Osteocyte (in vitro differentiated cells): ENCODE measurements at places on chromosomes 16 and 17. TPM values are rescaled to one million over a fixed set of nuclear protein-coding genes. Genes with fewer than 3 reads are reported as not detected.

- H3K27me3 ChIP-seq, result no peaks in the 10 kb centered on the region
- peaks cover 6% of the 10 kb centered on the region for H3K4me1 ChIP-seq
Measured at GRCh38 chr17:57106107-57106835, 21.2 kb downstream of the AKAP1 start.

DNA sequence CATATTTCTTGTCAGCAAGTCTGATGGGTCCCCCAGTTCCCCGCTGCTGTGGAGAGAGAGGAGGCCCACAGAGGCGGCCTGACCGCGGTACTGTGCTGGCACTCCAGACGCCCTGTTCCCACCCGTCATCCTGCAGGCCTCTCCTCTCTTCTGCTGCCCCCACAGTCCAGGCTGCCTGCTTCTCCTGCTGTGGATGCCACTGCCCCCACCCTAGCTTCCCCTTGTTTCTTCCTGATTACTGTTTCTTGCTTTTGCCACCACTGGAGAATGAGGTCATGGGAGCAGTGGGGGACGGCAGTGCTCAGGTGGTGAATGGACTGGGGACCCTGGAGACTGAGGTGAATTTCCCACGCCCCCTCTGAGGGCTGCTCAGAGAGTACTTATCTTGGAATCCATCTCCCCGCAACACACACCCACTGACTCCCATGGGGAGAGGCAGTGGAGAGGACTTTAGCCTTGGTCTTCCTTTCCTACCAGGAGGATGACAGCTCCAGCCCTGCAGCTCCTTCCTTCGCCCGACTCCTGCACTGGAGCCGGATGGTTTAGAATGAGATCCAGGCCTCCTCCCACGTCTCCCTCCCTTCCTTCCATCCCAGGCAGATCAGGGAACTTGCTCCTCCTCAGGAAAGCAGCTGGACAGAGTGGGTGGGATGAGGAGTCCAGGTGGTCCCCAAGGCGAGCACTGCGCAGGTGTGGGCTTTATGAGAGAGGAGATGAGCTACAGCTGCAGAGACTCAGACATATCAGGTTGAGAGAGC, 60.4 kb downstream of the PLXDC1 start:
- peaks cover 2% of the 10 kb centered on the region for H3K27me3 ChIP-seq
- no peak overlapping the region for H3K27ac ChIP-seq
- H3K4me1 ChIP-seq, result peaks cover 32% of the 10 kb centered on the region
- DNase-seq, result no peak
- H3K36me3 ChIP-seq, result peaks cover 2% of the 10 kb centered on the region
- no peak overlapping the region for H3K4me3 ChIP-seq

Gene CLDN7
- total RNA-seq, result 0.27 and 0.89 TPM in 2 replicates

DNA sequence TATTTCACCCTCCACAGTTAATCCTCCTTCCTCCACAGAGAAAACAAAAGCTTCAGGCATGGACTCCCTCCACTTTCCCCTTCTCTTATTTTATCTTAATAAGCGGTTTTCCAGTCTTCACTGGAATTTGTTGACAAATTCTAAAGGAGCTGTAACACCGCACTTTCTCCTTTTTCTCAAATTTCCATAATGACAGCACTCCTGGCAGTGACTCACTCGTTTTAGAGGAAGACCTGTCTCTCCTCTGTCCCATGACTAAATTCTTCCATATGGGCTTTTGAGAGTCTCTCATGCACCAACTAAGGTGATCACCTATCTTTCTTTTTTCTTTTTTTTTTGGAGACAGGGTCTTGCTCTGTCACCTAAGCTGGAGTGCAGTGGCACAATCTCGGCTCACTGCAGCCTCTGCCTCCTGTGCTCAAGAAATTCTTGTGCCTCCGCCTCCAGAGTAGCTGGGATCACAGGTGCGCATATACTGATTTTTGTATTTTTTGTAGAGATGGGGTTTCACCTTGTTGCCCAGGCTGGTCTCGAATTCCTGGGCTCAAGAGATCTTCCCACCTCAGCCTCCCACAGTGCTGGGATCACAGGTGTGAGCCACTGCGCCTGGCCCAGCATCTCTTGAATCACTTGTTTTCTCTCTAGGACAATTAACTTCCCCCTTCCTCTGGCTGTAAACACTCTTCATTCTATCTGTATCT, 7.7 kb downstream of the ITGAM start:
- H3K36me3 ChIP-seq, result no peaks in the 10 kb centered on the region
- peaks cover 16% of the 10 kb centered on the region for H3K27me3 ChIP-seq
- peaks cover 3% of the 10 kb centered on the region for H3K4me1 ChIP-seq
- no peak overlapping the region for H3K27ac ChIP-seq

DNA sequence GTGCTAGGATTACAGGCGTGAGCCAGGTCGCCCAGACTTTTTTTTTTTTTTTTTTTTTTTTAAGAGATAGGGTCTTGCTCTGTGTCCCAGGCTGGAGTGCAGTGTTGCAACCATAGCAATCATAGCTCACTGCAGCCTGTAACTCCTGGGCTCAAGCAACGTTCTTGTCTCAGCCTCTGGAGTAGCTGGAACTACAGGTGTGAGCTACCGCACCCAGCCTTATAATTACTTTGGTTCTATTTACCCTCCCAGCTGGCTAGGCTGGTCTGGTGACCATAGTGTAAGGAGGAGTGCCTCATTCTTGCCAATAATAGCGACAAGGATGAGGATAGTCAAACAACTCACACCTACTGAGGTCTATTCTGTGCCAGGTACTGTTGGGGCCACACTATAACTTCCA, 39.6 kb upstream of the USP7 start:
- no peak for DNase-seq
- no peaks in the 10 kb centered on the region for H3K36me3 ChIP-seq
- no peaks in the 10 kb centered on the region for H3K4me1 ChIP-seq
- H3K27ac ChIP-seq, result no peak overlapping the region
- no peak overlapping the region for H3K4me3 ChIP-seq

DNA sequence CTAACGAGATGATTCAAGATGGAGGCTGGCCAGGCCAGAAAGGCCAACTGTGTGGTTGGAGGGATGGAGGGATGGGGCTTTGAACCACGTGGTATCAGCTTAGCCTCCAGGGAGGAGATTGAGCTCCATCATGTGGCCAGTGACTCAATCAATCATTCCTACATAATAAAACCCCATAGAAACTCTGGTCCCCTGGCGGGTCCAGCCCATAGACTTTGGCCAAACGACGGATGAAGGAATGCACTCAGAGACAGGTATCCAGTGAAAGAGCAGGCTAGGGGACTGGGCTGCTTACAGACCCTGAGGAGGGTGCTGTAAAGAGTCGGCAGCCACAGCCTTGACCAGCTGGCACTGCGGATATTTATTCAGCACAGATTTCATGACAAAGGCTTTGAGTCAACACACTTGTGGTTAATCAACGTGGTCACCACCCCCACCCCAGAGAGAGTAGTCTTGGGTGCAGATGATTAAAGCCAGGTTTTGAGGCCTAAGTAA, 308.7 kb upstream of the TNRC6C start:
- DNase-seq, result no peak
- no peak overlapping the region for H3K4me3 ChIP-seq
- no peaks in the 10 kb centered on the region for H3K36me3 ChIP-seq
- H3K4me1 ChIP-seq, result peaks cover 3% of the 10 kb centered on the region
- peaks cover 30% of the 10 kb centered on the region for H3K27me3 ChIP-seq

DNA sequence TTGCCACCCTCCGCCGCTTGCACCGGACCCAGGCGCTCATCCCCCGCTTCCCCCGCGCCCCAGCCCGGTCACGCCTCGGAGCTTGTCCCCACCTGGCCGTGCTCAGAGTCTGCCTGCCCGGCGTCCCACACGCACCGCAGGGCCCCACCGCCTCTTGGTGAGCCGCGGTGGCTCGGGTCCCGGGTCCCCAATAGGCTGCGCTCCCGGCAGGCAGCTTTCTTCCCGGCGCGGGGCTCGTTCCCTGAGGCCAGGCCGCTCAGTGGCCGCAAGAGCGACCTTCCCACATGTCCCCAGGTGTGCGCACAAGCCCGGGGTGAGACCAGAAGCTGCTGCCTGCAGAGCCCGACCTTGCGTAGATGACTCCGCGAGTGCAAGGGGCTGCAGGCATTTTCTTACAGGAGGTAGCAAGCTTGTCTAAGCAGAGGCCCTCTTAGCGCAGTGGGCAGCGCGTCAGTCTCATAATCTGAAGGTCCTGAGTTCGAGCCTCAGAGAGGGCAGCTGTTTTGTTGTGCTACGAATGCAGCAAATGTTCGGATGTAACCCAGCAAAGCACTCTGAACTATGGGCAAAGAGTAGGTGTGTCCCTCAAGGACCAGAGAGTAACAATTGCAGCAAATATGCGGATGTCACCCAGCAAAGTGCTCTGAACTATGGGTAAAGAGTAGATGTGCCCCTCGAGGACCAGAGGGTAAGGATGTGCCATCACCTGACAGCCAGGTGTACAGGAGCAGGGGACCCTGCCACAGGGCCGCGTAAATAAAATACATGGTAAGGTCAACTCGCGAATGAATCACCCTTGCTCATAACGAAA, 15.6 kb downstream of the TLE7 start:
- DNase-seq, result no peak
- peaks cover 3% of the 10 kb centered on the region for H3K4me1 ChIP-seq
- H3K27me3 ChIP-seq, result peaks cover 22% of the 10 kb centered on the region
- H3K27ac ChIP-seq, result no peak overlapping the region

Gene PPM1E
- 1.7 TPM in 2 replicates for total RNA-seq

Gene CRYBA1
- total RNA-seq, result not detected in 2 replicates

DNA sequence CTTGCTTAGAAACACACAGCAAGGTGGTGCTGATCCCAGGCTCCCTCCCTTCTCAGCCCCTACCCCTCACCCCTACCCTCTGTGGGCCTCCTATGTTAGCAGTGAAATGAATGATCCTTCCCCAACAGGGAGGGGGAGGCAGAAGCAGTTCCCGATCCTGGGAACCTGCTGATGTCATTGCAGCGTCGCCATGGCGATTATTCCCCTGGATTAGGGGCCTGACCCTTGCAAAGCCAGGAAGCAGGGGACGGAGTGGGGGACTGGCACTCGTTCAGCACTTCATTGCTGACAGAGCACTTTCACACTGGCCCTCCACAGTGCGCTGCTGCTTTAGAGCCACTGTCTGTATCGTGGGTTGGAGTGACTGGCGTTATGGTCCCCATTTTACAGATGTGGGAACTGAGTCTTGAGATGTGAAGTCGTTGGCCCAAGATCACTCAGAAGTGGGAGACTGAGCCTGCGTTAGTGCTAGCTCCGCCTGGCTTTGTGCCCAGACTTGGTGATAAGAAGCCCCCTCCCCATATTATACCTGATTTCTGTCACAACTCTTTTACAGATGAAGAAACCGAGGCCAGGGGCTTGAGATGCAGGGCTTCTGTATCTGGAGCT, 26.6 kb downstream of the LASP1 start:
- H3K36me3 ChIP-seq, result peaks cover 23% of the 10 kb centered on the region
- H3K4me1 ChIP-seq, result peaks cover 83% of the 10 kb centered on the region
- DNase-seq, result no peak
- no peak overlapping the region for H3K4me3 ChIP-seq
- H3K27ac ChIP-seq, result peak overlapping the region; percentile 87

GRCh38 chr17:11948789-11949188, 48.5 kb downstream of the ZNF18 start:
- H3K27me3 ChIP-seq, result no peaks in the 10 kb centered on the region
- H3K36me3 ChIP-seq, result peaks cover 11% of the 10 kb centered on the region
- H3K4me3 ChIP-seq, result no peak overlapping the region
- no peaks in the 10 kb centered on the region for H3K4me1 ChIP-seq
- no peak overlapping the region for H3K27ac ChIP-seq

Gene GFAP
- not detected in 2 replicates for total RNA-seq

GRCh38 chr17:78888941-78889518, 14.0 kb downstream of the CEP295NL start:
- no peaks in the 10 kb centered on the region for H3K27me3 ChIP-seq
- no peak overlapping the region for H3K4me3 ChIP-seq
- peaks cover 64% of the 10 kb centered on the region for H3K4me1 ChIP-seq
- H3K27ac ChIP-seq, result peak overlapping the region; percentile 53
- H3K36me3 ChIP-seq, result peaks cover 29% of the 10 kb centered on the region

DNA sequence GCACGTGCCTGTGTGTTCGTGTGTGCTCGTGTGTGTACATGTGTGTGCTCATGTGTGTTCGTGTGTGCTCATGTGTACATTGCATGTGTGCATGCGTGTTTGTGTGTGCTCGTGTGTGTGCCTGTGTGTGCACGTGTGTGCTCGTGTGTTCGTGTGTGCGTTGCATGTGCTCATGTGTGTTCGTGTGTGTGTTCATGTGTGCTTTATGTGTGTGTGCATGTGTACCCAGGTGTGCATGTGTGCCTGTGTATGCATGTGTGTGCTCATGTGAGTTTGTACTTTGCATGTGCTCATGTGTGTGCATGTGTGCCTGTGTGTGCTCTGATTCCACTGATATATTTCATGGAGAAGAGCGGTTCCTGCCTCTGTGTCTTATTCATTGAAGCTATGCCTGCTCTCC, 265.5 kb downstream of the FOXL1 start:
- DNase-seq, result no peak
- no peaks in the 10 kb centered on the region for H3K27me3 ChIP-seq
- no peaks in the 10 kb centered on the region for H3K4me1 ChIP-seq

Gene DHX40
- 42.3 and 45.2 TPM in 2 replicates for total RNA-seq

DNA sequence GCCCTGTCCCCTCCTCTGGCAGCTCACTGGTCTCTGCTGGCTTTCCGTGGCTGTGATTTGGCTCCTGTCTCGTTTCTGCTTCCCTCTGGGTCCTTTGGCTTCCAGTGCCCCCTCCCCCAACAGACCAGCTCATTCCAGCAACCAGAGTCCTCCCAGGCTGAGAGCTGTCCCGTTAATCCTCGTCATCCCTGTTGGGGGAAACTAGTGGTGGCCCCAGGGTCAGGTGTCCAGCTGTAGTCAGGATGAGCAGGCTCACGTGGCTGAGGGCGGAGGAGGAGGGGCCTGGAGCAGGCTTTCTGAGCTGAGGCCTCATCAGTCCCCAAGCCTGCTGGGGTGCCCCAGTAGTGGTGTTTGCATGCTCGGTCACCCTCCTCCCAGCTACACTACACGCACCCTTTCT, 10.7 kb upstream of the CBX4 start:
- H3K4me1 ChIP-seq, result peaks cover 20% of the 10 kb centered on the region
- DNase-seq, result no peak
- H3K27me3 ChIP-seq, result no peaks in the 10 kb centered on the region

DNA sequence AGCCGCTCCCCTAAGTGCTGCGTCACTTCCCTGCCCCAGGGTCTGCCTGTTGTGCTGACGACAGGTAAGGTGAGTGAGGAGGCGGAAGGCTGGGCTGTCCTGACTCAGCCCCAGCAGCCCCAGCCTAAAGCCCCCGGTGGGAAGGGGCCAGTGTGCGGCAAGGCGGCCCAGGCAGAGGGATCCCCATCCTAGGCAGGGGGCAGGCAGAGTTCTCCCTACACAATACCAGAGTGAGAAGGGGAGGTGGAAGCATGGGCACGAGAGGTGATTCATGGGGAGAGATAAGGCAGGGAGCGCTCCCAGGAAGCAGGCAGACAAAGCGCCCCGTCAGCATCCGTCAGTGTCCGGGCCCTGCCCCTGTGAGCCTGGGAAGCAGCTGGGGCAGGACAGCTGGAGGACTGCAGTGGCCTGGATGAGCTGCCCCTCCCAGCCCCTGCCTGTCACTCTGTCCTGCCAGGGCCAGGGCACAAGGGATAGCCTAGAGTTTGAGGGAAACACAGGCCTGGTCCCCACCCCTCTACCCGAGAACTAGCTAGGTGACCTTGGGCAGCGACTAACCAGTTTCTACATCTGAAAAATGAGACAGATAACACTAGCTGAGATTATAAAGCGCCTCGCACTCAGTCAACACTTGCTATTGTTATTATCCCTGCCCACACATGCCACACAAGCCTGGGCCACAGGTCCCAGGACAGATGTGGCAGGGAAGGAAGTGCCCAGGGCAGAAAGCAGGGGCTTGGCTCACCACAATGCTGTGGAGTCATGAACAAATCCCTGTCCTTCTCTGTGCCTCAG, 3.8 kb downstream of the FAM83G start:
- H3K27me3 ChIP-seq, result no peaks in the 10 kb centered on the region
- H3K4me1 ChIP-seq, result peaks cover 5% of the 10 kb centered on the region
- no peak overlapping the region for H3K4me3 ChIP-seq
- H3K36me3 ChIP-seq, result peaks cover 2% of the 10 kb centered on the region
- no peak for DNase-seq
